ENCODE measurements at places on chromosomes 13 and 19.

DNA sequence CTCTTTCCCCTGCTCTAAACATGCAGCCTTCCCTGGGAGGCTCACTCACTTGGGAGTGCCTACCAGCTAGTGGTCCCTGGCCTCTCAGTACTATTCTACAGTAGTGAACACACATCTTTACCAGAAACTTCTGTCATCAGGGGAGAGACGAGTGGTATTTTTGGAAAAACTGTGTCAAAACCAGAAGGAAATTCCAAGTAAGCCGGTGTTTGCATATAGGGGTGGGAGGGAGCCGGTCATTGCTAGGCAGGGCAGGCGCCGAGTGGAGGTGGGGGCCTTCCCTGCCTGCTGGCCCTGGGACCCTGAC is 7.0 kb downstream of the RPS9 start:
- no peak for DNase-seq

DNA sequence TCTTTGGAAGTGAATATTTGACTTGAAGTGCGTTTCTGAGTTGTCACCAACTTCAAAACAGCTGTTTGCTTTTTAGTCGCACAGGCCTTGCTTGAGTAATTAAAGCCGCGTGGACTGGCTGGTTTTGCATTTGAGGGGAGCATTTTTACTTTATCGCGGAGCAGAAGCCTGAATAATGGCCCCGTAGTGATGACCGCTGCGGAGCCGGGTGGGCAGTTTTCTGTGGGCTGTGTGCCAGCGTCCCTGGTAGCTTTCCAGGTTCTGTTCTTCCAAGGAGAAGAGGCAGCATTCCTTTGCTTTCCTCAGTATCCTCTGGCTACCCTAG is 1.1 kb downstream of the NAA16 start:
- peak; percentile 4 for DNase-seq

- DNase-seq = no peak
Observed at GRCh38 chr19:31438401-31439269, 89.4 kb upstream of the TSHZ3 start.

GRCh38 chr13:38821770-38822551 is 135.1 kb downstream of the FREM2 start:
- DNase-seq = peak; percentile 66

- no peak for DNase-seq
Observed at GRCh38 chr13:59346999-59347723, 816.6 kb downstream of the DIAPH3 start.

DNA sequence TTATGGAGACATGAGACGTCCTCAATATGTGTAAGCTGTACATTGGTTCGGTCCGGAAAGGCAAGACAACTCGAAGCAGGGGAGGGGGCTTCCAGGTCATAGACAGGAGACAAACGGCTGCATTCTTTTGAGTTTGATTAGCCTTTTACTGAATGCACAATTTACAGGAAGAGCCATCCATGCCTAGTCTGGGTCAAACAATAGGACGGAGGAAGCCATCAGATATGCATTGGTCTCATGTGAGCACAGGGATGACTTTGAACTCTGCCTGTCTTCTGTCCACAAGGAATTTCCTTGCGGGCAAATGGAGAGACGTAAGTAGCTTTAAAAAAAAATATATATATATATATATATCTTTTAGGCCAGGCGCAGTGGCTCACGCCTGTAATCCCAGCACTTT is 1.9 kb upstream of the CCNP start:
- no peak for DNase-seq

GRCh38 chr13:59332966-59333365 is 830.8 kb downstream of the DIAPH3 start:
- no peak for DNase-seq

GRCh38 chr13:27979001-27979643 is 9.4 kb downstream of the URAD start:
- DNase-seq = no peak

- DNase-seq = no peak
Observed at GRCh38 chr13:35769812-35770211, 293.3 kb upstream of the MAB21L1 start.

DNA sequence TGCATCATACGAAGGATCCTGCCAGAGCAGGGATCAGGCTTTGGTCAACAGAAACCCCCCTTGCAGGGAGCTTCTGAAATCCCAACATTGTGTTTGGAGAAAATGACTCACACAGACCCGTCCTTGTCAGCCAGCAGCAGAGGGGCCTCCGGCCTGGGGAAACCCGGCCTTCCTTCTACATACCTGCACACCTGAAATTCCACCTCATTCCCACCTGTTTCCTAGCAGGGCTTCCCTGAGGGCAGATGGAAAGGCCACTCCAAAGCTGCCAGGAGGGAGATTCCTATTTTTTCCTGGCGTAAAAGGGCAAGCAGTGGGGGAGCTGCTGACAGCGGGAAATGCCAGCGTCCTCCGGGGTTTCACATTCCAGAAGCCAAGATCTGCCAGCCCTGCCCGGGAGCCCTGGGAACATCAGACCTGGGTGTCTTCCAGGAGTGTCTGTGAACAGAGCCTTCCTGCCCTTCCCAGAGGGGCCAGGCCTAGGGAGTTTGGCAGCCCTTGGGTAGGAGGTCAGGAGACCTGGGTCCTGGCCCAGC is 3.0 kb upstream of the IGFL1 start:
- no peak for DNase-seq

DNA sequence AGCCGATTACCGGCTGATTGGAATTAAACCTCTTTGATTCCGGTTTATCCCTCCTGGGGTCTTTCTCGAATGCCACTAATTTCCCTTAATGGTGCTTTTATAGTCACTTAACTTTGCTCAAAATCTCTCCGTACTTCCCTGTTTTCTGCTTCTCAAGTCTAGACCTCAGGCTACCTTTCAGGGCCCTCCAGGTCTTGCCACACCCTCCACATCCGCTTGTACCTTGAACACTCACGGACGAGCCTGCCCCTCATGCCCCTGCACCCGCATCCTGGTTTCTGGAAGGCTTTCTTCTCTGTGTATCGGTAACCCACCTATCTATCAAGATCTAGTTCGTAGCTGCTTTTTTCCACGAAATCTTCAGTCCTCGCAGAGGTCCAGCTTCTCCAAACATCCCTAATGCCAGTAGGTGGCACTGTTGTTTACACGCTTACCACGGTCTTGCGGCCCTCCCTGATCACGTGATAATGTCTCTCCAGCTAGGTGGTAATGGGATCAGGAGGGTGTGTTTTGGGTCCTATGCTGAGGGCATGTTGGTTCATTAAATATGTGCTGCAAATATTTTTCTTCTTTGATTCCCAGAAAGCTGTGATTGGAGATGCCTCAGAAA is 13.8 kb downstream of the ATP12A start:
- DNase-seq = no peak

GRCh38 chr13:74867460-74867859 is 614.5 kb downstream of the TBC1D4 start:
- DNase-seq = no peak

GRCh38 chr19:28289295-28290063 is 923.5 kb downstream of the UQCRFS1 start:
- DNase-seq = peak; percentile 60

- DNase-seq = no peak
Observed at GRCh38 chr13:42367831-42368230, 95.9 kb downstream of the AKAP11 start.

DNA sequence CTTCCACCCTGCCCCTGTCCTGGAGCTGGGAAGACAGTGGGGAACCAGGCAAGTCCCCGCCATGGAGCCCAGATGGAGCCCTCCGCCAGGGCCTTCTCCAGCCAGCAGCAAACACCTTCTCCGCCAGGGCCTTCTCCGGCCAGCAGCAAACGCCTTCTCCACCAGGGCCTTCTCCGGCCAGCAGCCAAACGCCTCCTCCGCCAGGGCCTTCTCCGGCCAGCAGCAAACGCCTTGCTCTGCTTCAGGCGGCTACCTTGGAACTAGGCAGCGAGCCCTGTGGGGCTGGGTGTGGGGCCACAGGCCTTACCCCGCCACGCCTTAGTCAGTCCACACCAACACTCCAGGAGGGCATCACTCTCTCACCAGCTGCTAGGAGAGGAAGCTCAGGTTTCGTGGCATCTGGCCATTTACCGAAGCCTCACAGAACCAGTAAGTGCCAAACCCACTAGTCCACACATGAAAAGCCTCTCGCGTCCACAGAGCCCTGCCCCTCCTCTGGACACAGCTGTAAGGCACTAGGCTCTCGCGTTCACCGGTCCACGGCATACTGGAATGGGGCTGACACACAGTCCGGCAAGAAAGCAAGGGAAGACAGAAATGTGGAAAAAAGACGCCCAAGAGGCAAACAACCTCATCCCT is 41.0 kb downstream of the MLLT1 start:
- DNase-seq = peak; percentile 61

- no peak for DNase-seq
Observed at GRCh38 chr13:83153848-83154247, 728.4 kb downstream of the SLITRK1 start.

GRCh38 chr13:98480915-98481877 is 95.7 kb downstream of the STK24 start:
- DNase-seq = no peak

GRCh38 chr13:53408847-53409568 is 380.4 kb downstream of the OLFM4 start:
- DNase-seq = no peak

DNA sequence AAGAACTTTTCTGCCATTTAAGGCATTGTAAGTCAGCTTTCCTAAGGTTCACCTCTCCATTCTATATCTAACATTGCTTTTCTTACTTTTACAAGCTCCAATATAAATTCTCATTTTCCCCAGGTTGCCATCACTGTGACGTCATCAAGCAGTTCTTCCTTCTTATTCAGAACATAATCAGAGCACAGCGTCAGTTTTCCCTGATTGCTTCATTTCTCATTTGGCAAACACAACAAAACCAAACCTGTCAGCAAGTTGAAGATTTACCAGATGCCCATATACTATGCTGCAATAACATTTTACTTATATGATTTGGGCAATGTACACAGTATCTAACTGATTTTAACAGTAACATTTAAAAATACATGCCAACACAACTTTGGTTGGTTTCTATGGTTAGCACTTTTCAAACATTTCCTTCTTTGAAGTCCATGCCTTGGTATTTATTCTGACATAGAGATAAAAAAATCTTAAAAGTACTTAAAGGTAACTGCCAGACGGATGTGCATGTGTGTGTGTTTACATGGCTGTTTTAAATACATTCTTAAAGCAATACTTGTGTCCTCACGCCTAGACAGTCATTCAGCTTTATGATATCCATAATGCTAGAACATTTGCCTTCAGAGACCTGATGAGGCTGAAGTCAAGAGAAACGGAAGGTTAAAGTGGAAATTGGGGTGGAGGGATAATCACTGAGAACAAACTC is 264.0 kb downstream of the KLF12 start:
- DNase-seq = no peak

GRCh38 chr19:17985037-17985818 is 18.3 kb downstream of the KCNN1 start:
- DNase-seq = no peak

DNA sequence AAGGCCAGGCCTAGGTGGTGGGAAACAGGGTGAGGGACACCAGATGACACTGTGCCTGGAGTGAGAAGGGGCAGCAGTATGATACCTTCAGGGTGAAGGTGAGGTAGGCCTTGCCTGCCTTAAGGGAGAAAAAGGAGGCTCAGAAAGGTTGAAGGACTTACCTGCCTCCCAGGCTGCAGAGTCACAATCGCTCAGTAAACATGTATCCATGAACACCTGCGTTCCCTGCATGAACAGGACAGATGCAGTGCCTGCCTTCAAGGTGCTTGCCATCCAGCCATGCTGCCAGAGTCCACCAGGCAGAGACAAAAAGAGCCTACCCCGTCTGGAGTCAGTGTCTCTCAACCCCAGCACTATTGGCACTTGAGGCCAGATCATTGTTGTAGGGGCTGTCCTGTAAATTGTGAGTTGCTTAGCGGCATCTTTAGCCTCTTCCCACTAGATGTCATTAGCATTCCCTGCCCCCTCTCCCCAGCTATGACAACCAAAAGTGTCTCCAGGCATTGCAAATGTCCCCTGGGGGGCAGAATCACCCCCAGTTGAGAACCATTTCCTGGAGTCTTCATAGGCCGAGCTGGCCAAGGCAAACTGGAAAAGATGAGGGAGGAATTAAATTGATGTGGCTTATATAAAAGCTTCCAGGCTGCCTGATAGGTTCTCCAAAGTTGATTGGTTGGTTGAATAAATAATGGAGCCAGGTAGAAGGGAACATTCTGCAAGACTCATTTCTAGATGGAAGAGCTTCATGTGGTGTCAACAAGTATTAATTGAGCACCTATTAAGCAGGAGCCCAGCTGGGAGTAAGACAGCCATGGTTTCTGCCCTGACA is 1.7 kb downstream of the MAP3K10 start:
- no peak for DNase-seq

GRCh38 chr13:52348983-52349780 is 56.8 kb downstream of the THSD1 start:
- DNase-seq = no peak

- no peak for DNase-seq
Observed at GRCh38 chr13:53405616-53406015, 377.0 kb downstream of the OLFM4 start.

DNA sequence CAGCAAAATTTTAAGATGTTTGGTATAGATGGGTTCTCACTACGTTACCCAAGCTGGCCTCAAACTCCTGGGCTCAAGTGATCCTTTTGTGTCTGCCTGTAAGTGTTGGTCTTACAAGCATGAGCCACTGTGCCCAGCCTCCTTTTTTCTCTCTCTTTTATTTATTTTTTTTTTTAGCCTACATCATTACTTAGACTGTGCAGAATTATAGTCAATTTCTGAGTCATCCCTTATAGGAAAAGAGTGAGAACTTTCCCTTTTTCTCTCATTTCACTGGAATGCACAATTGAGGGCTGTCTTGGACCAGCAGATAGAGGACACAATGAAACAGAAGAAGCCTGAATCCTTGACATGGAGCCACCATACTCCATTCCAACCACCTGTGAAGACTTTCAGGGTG is 13.3 kb downstream of the TSKS start:
- no peak for DNase-seq

- no peak for DNase-seq
Observed at GRCh38 chr13:25869941-25870340, 181.9 kb downstream of the SHISA2 start.

GRCh38 chr13:106503272-106503671 is 32.2 kb downstream of the EFNB2 start:
- no peak for DNase-seq

- DNase-seq = no peak
Observed at GRCh38 chr19:14555918-14556661, 15.8 kb downstream of the NDUFB7 start.

GRCh38 chr19:8080832-8081231 is 28.3 kb downstream of the CCL25 start:
- no peak for DNase-seq

GRCh38 chr19:49142866-49143335 is 12.3 kb downstream of the HRC start:
- peak; percentile 74 for DNase-seq

DNA sequence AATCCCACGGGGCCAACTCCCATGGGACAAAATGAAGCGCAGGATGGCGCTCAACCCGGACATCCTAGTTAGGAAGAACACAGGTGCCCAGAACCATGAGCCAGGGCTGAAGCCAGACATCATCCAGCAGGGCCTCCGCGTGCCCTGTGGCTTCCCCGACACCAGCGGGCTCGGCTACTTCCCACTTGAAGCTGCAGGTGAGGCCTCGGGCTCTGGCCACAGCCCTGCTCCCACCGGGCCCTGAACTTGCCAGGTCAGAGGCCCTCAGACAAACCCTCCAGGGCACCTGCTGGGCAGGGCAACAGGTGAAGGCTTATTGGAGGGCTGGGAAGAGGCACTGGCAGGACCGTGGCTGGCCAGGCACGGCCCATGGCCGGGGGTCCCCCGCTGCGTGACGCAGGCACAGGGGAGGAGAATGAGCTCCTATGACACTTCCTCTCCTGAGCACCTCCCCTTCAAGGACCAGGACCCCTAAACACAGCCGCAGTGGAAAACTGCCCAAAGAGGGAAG is 117.7 kb downstream of the STK24 start:
- no peak for DNase-seq

All from amygdala (tissue), 56 donors.